ENCODE measurements at places on chromosomes 1 and 21.

DNA sequence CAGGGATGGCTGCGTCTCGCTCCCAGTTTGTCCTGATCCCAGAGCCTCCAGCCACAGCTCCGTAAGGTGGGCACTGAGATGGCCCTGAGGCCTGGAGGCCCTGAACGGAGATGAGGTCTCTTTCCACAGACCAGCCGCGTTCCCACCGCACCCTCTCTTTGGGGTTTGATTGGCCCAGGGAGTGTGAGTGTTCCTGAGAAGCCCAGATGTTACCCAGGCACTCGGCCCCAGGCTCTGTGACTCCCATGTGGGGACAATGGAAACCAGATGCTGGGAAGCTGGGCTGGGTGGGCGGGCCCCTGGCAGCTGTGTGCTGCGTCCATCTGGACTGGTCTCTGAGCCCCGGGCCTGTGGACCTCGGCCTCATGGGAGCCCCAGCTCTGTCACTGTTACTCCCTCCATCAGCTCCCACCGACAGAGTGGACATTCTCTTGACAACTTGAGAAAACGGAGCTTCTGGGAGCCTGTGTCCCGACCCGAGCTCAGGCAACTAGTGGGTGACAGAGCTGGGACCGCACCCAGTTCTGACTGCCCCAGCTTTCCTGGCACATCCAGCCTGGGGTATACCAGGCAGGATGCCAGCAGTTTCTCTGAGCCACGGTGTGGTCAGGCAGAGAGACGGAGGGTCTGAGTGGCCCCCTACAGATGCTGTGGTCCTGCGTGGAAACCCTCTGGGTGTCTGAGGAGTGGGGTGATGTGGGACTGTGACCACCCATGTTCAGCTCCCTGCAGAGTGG lies 9.8 kb upstream of the COL6A1 start:
- no peak for DNase-seq

- no peak for DNase-seq
Observed at GRCh38 chr1:149936992-149937705, 470 bp upstream of the MTMR11 start.

- DNase-seq = peak; percentile 71
Observed at GRCh38 chr1:41673378-41673777, 188.9 kb upstream of the EDN2 start.

DNA sequence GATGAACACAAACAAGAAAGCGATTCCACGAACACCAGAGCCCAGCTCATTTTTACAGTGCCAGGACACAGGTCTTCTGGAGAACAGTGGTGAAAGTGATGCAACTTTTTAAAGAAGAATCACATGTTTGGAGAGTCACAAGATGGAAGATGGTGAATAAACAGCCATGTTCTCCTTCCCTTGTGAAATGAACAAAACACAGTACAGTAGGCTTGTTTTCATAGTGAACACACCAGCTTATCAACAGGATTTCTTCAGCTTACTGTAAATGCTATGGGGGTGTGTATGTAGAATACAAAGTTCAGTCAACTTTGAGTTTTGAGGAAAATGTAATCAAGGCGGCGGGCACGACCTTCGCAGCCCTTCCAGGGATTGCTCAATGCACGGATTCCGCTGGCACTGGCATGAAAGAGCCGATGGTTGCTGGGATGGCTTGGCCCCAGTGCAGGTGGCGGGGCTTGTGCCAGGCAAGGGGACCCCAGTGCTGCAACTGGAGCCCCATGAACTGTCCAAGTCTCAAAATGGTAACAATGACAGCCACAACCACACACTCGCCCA lies 9.7 kb downstream of the TMPRSS3 start:
- DNase-seq = no peak

Data from CD4-positive, alpha-beta T cell treated with Interleukin-6 for 4 hours (primary cell).